Activated naive CD4-positive, alpha-beta T cell treated with anti-CD3 and anti-CD28 coated beads, Interleukin-2, amount 10 ng/mL, durations not matched to agents 7 days and 5 days (primary cell): ENCODE measurements at places on chromosomes 11 and 22.

DNA sequence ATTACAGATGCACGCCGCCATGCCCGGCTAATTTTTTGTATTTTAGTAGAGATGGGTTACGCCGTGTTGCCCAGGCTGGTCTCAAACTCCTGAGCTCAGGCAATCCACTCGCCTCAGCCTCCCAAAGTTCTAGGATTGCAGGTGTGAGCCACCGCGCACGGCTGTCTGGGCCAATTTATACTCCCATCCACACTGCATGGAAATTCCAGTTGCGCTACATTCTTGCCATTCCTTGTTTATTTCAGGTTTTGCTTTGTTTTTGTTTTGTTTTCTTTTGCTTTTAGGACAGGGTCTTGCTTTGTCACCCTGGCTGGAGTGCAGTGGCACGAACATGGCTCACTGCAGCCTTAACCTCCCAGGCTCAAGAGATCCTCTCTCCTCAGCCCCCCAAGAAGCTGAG is 11.0 kb upstream of the CAPRIN1 start:
- DNase-seq: no peak

- no peak for DNase-seq
Observed at GRCh38 chr22:20738394-20739089, 35.4 kb upstream of the SERPIND1 start.

- DNase-seq: no peak
Observed at GRCh38 chr11:68598816-68599653, 85.3 kb upstream of the GAL start.

GRCh38 chr22:23401111-23401909 is 178.8 kb downstream of the IGLL1 start:
- no peak for DNase-seq

DNA sequence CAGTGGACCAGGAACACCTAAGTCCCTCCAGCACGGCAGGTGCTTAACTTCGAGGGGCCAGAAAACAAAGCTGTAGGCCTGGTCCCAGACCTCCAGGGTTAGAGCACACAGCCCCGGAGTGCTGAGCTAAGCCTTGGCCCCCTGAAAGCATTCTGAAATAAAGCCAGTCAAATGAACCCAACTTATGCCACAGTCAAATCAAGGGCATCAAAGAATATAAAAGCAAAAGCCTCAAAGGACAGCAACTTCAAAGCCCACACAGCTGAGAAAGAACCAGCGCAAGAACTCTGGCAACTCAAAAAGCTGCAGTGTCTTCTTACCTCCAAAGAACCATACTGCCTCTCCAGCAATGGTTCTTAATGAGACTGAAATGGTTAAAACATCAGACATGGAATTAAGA is 39.1 kb downstream of the TMEM123 start:
- DNase-seq: no peak

DNA sequence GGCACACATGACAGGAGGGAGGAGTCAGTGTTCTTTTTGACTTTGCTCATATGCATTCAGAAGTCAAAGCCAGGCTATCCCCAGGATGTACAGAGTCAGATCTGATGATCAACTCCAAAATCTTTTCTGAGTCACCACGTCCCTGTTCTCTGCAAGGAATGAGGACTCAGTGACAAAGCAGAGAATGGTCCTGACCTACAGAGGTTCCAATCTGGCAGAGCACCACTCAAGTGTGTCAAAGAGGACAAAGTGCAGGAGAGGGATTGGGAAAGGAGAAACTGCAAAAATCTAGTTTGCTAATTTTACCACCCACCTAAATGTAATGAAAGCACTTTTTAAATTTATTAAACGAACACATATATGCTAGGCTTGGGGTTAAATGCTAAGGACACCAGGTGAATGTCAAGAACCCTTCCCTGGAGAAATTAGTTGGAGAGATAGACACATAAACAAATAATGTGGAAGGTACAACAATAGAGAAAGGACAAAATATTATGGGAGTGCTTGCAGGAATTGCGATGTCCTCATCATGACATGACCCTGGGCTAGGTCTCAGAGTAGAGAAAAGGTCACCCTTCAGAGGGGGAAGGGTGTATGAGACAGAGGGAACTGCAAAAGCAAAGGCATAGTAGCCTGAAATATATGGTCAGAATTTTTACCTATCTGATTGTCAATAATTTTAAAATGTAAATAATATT is 56.3 kb downstream of the MTNR1B start:
- DNase-seq: no peak

DNA sequence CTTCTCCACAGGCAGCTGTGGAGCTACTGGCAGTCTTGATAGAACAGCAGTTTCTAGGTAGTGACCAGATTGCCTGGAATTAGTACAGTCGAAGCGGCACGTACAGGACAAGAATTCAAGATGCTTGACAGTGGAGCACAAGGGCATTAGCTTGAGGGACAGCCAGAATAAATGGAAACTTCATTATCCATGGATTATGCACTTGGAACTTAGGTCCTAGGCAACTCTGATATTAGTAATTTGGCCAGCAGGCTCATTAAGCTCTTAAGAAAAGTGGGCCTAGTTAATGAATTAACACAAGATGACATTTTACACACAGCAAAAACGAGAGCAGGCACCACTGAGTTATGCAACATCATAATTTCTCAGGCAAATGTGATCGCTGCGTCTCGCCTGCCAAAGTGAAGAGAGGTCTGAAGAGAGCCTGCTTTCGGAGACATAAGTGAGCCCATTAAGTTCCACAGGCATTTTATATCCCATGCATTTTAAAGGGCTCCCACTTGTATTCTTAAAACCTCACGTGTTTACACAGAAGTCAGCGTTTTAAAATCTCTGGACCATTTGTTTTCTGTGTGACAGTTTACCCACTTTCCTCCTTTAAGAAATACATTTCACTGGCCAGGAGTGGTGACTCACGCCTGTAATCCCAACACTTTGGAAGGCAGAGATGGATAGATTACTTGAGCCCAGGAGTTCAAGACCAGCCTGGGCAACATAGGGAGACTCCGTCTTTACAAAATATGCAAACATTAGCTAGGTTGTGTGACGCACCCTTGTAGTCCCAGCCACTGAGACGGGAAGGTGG is 66.2 kb downstream of the COMMD9 start:
- DNase-seq: no peak

DNA sequence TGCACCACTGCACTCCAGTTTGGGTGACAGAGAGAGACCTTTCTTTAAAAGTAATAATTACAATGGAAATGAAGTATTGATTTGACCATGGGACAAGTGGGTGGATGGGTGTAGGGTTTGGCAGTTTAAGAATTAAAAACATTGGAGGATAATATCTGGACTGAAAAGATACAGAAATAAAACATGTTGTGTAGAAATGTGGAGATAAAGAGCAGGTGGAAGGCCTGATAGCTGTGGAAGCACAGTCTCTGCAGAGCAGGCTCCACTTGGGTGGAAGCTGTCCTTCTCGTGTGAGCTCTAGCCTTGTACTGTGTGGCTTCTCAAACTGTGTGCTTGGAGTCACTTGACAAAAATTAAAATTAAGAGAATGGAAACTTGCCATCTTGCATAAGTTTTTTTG is 25.6 kb downstream of the APLP2 start:
- no peak for DNase-seq

- no peak for DNase-seq
Observed at GRCh38 chr11:75182664-75183063, 31.8 kb downstream of the SLCO2B1 start.

- DNase-seq: no peak
Observed at GRCh38 chr11:101003468-101003867, 126.1 kb downstream of the PGR start.

DNA sequence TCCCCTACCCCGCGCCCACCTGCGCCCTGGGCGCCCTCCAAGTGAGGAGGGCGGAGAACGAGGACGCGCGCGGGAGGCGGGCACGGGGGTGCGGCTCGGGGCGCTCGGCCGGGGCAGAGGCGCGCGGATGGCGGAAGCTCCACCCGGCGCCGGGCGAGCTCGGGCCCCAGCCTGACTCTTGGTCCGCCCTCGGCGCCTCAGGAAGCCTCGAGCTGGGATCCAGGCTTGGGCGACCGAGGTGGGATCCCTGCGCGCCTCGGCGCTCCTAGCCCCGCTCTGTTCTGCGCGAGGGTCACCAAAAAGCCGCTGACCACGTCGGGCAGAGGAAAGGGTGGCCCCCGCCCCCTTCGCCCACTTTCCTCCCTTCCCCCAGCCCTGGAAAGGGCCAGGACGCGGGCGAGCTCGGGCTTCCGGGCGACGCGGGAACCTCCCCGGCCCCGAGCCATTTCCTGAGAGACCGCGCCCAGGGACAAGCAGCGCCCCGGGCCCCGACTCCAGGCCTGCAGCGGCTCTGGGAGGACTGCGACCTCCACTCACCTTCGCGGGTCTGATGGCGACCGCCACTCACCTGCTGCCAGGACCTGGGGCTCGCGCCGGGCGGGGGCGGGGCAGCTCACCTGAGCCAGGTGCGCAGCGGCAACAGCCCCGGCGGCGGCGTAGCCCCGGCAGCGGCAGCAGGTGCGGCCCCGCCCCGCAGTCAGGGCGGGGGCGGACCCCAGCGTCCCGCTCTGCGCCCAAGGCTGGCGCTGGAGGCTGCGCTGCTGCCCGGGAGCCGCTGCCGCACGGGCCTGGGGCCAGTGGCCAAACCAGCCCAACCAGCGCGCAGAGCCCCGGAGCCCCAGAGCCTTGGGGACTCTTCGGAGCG is 2.2 kb upstream of the SIGIRR start:
- DNase-seq: peak; percentile 73

- DNase-seq: no peak
Observed at GRCh38 chr11:65378208-65378927, 4.1 kb downstream of the SLC25A45 start.

DNA sequence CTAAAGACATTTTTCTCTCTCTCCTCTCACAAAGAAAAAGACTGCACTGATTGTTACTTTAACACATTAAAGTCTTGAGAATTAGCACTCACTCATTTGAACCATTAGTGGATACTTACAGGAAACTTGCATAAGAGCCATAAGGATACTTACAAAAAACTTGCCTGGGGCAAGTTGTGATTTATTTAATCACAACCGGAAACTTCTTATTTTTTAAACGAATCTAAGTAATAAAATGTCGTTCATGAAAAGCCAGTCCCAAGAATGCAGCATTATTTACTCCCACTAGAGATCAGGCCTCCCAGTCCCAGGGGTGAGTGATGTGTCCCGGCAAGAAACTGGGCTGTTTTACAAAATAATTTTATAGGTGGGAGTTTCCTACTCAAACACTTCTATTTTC is 59.3 kb upstream of the TTC12 start:
- no peak for DNase-seq

DNA sequence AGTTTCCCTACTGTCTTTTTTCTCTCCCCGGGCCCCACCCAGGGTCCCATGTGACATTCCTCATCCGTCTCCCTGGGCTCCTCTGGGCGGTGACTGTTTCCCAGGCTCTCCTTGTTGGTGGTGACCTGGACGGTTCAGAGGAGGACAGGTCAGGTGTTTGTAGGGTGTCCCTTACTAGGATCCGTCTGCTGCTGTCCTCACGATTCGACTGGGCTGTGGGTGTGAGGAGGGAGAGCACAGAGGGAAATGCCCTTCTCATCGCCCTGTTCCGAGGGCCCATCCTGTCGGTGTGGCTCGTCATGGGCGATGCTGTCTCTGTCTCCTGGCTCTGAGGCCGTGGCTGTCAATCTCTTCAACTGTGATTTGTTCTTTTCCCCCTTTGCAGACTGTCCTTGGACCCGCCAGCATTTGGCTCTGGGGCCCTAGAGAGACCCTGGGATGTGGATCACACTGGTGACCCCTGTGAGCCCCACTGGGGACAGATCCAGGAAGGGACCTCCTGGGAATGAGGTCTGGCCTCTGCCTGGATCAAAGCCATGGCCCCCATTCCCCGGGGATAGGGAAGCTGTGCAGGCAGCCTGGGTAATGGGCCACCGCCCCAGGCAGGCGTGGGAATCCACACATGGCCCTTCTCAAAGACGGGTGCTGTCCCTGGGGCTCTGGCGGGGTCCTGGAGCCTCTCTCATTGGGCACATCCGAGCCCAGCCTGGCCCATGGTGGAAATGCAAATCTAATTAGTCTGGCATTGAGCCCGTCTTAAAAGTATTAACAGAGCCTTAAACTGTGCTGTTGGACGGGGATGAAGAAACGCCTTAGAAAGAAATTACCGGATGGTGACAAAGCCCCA is 46.8 kb upstream of the KCNQ1OT1 start:
- DNase-seq: no peak

DNA sequence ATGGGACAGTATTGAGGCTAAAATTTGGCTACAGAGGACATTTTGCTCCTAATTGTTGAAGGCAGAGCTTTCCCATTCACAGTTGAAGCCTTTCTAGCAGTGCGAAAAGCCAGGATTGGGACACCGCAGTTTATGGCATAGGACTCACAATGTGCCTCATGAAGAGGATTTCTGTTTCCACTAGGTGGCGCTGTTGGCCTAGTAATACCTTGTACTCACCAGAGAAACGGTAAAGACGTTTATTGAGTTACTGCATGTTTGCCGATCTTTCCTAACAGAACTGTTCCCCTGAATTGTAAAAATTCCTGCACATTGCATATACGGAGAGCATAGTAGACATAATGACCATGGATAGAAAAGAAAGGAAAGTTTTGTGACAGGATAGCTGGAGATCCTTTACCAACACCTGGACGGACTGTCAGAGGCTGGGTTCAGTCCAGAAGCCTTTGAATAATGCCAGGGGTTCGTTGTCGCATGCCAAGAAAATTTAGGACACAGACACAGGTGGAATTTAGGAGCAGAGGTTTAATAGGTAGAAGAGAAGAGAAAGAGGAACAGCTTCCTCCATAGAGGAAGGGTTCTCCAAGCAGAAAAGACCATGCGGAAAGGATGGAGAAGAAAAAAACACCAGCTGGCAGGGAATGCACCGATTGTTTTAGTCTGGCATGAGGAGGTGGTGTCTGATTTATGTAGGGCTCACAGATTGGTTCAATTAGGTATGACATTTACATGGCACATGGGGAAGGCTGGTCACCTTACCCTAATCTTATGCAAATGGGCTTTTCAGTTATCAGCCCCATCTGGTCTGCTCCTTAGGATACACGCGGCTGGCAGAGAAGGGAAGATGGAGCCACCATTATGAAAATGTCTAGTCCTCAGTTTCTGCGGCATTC is 10.8 kb upstream of the OR51D1 start:
- DNase-seq: peak; percentile 78

DNA sequence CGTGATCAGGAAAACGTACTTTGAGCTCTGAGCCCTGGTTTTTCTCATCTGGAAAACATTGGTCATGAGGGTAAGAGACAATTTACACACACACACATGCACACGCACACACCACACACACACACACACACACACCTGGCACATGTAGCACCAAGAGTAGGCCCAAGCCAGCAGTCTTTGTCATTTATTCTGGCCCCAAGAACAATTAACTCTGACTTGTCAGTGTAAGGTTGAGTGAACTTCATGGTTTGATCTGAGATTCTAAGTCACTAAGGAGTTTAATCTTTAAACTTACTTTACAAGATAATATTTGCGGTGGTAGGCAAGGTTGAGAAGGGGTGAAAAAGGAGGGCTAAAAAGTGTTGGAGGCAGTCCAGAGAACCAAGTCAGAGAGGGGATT is 44.1 kb downstream of the MMP20 start:
- no peak for DNase-seq

GRCh38 chr22:43296276-43296902 is 46.8 kb downstream of the SCUBE1 start:
- no peak for DNase-seq

DNA sequence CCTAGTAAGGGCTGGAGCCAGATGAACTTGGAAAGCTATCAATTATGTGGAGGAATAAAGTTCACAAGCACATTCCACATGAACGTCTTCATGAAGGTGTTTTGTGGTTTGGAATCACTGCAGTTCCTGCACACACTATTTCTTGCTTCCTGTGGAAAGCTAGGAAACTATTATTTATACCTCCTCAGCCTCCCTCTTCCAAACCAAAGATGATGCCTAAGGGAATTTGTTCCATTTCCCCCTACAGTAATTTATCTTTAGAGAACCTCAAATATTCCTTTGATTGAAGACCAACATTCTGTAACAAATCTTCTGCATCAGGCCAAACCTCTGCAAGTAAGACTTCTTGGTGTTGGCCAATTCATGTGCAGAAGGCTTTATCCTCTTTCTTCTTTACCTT is 115.8 kb upstream of the ARHGAP20 start:
- DNase-seq: no peak
